ENCODE measurements at places on chromosomes 5 and 9.

DNA sequence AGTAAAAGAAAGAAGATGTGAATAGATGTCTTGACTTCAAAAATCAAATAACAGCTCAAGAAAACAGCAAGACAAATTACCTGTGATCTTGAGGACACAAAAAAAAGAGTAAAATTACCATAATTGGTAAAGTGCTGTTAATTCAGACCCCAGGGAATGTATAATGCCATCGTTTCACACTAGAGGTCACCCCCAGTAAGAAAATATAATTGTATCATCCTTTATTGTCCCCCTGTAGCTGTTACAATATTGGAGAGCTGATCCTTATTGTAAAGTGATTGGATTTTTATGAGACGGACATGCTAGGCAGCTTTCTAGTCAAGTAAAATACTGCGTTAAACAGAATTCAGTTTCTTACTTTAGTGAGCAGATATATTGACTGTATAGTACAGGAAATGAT, 377.0 kb downstream of the TLE1 start:
- no peak for DNase-seq

DNA sequence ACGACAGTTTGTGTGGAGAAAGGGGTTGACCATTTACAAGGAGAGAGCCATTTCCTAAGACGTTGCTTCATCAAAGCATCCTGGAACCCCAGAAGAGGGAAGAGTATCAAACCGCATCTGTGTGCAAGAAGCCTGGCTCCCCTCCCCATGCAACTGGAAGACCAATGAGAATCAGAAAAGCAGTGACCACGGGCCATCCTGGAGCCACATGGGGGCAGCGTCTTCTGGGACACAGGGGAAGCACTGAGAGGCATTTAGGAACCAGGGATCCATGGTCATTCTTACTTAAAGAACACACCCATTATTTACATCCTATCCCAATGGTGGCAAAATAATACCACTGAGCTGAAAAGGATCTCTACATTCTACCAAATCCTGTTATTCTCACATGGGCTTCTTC, 29.3 kb downstream of the SEMA5A start:
- no peak for DNase-seq

GRCh38 chr5:112583166-112583565, 154.5 kb upstream of the APC start:
- no peak for DNase-seq

DNA sequence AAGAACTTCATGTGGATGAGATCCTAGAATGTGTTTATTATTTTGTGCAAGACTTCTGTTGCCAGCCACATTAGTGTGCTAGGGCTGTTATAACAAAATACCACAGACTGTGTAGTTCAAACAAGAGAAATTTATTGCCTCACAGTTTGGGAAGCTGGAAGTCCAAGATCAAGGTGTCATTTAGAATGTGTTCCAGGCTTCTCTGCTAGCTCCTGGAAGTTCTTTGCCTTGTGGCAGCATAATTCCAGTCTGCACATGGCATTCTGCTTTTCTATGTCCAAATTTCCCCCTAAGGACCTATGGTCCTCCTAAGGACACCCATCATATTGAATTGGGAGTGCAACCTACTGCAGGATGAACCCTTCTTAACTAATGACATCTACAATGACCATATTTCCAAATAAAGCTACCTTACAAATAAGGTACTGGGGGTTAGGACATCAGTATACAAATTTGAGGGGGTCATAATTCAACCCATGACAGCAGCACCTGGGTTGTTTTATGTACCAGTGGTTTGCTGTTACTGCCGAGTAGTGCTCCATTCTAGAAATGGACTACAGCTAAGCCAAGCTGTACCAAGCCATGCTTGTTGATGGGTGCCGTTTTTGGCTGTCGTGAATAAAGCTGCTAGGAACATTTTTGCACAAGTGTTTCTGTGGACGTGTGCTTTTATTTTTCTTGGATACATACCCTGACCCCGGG, 52.7 kb downstream of the DAPK1 start:
- DNase-seq = no peak

- DNase-seq = no peak
Measured at GRCh38 chr9:110252509-110253139, 3.7 kb downstream of the TXN start.

GRCh38 chr9:12094046-12094445, 599.1 kb upstream of the TYRP1 start:
- DNase-seq = no peak

GRCh38 chr5:131262953-131263541, 806 bp upstream of the CDC42SE2 start:
- DNase-seq = no peak

DNA sequence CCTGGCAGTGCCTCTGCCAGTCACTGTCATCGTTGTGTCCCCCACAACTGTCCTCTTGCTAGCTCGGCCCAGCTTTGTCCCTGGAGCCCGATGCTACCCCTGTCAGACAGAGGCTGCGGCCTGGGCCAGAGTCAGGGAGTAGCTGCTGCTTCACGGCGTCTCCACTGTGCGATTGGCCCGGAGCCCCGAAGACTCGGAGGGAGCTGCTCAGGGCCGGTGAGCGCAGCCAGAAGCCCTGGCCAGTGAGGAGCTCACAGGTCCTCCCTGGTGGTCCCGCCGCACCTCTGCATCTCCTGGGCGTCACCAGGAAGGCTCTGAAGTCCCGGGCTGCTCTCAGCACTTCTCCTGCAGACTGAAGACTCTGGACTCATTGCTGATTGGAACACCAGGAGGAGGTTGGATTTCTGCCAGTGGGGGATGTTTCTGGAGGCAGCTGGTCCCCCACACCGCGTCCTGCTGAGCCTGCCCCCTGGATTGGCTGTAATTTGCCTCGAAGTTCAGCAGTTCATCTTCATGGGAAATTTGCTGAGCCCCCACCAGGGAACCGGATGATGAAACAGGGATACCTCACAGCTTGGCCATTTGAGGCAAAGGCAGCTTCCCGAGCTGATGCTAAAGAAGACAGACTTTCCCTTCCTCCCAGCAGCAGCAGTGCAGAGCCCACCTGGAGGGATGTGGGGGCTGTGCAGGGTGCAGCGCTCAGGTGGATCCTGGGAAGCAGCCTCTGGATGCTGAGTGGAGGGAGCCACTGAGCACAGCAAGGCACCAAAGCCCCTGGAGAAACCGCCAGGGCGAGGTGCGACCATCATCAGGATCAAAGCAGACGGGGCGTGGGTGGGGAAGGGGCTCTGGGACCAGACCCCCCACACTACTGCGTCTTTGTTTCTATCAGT, 45.6 kb downstream of the USP20 start:
- no peak for DNase-seq

DNA sequence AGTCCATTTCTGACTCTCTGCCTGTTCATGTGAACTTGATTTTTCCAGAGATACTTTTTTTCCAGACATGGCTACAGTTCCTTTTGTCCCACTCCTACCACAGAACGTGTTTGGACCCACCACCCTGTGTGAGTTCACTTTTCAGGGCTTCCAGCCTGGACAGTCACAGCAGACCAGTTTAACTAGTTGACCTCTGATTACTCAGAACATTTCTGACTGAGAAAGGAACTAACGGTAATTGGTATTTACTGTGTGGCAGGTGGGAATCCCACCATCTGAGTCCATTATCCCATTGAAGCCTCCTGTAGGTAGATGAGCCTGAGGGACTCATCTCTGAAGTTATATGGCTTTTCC, 210.1 kb downstream of the GOLPH3 start:
- no peak for DNase-seq

- DNase-seq = no peak
Measured at GRCh38 chr5:91072881-91073280, 310.2 kb downstream of the ARRDC3 start.

GRCh38 chr9:94553029-94553938, 1.6 kb upstream of the PCAT7 start:
- no peak for DNase-seq

GRCh38 chr5:74763504-74763903, 3.4 kb downstream of the GFM2 start:
- DNase-seq = no peak

DNA sequence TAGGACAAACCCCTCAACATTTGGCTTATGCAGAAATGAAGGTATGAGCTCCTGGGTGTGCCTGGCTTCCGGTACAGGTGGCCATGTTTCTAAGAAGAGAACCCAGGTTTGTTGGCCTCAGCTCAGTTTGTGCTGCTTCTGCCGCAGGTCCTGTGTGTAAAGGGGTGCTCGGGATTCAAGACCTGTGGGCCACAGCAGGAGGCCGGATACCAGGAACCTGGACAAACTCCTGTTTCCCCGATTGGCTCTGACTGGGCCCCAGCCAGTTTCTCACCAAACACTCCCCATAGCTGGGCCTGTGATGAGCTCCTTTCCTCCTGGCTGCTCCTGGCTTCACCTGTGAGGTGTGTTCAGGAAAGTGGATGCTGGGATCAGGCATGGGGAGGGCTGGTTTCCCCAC, 271.2 kb upstream of the IRX2 start:
- DNase-seq = no peak

- DNase-seq = peak; percentile 80
Measured at GRCh38 chr9:99821396-99822108, at the start of gene NR4A3. NR4A3 (plus strand) TSS chr9:99821885; CDS start chr9:99828043, 6,158 bp downstream.

DNA sequence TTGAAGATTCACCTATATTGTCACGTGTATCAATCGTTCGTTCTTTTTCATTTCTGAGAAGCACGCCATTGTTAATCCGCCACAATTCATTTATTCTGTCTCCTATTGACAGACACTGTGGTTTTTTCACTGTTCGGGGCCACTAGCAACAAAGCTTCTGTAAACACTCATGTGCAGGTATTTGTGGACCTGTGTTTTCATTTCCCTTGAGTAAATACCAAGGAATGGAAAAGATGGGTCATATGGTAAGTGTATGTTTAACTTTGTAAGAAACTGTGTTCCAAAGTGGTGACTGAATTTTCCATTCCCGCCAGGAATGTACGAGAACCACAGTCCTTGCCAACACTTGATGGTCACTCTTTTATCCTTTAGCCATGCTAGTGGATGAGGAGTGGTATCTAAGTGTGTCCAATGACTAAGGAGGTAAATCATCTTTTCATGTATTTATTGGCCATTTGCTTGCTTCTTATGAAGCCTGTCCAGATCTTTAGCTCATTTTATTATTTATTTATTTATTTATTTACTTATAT, 10.7 kb downstream of the ABO start:
- DNase-seq = no peak

Data from stimulated activated CD4-positive, alpha-beta T cell treated with anti-CD3 and anti-CD28 coated beads, TNF-alpha, amount 100 ng/mL, for 4 hours (primary cell).